D721Med (cell line): ENCODE measurements at places on chromosomes 16 and 17.

- DNase-seq = no peak
Measured at GRCh38 chr16:22014271-22014873, 6.5 kb downstream of the MOSMO start.

DNA sequence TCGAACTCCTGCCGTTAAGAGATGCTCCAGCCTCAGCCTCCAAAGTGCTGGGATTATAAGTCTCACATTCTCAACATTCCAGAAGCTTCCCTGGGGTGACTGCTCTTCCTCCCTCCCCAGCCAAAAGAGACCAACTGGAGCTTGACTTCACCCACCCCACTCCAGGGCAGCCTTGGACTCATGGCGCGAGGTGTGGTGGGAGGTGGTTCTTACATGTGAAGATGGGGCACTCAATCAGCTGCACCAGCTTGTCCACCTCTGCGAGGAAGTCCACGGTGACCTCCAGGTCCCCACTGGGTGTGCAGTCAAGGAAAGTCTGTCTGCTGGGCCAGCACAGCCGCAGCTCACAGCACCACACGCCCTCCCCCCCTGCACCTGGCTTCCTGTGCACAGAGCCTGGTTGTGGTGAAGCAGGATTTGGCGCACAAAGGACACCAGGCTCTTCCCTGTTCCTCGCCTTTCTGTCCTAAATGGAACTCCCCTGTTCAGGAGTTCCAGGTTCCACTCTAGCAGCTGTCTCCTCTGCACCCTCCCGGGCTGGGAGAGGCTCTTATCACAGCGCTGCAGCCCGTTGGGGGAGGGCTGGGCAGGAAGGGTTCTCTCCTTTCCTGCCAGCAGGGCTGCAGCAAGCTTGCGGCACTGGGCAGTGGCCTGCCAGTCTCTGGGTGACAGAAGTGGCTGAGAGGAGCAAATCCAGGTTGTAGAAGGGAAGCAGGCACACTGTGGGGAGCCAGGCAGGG lies 9.6 kb upstream of the MTSS2 start:
- no peak for DNase-seq

DNA sequence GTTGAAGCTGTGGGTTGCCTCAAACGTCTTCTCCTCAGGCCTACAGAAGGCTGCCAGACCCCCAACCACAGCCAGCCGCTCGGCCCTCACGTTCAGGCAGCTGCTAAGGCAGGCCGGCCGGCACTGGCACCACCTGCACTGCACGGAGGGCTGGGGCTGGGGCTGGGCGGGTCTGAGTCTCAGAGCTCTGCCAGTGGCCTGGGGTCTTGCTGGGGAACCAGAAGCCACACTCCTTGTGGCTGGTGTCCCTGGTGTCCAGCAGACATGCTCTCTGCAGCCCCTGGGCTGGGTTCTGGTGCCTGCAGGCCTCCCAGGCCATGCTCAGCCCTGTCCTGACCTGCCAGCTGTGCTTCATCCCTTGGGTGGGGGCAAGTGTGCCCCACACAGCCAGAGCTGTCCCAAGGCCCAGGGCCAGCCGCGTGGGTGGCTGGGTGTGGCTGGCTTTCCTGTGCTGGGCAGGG lies 42.0 kb downstream of the BAHCC1 start:
- no peak for DNase-seq

DNA sequence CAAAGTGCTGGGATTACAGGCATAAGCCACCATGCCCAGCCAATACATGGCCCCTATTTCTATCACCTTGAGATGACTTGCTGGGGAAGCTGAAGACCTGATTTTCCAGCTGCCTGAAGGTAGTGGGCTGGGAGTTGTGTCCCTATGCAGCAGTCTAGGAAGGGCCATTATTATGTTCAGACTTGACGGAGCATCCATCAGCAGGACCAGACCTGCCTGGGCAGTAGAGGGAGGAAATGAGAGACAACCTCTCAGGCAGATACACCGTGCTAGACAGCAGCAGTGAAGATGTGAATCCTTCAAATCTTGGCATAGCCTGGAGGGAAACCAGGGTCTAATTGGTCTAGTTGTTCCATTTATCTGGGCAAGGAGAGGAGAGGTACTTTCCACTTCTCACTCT lies 35.6 kb upstream of the PHOSPHO1 start:
- no peak for DNase-seq

DNA sequence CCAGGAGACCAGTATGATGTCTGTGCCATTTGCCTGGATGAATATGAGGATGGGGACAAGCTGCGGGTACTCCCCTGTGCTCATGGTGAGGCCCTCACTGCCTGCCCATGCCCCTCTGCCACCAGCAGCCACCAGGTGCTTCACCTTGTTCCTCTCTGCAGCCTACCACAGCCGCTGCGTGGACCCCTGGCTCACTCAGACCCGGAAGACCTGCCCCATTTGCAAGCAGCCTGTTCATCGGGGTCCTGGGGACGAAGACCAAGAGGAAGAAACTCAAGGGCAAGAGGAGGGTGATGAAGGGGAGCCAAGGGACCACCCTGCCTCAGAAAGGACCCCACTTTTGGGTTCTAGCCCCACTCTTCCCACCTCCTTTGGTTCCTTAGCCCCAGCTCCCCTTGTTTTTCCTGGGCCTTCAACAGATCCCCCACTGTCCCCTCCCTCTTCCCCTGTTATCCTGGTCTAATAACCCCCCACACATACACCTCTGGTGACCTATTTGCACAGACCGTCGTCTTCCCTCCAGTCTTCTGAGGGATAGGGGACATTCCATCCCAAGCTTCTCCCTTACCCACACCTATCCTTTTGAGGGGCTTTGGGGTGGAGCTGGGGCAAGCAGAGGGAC lies 3.7 kb downstream of the PFN1 start:
- no peak for DNase-seq
